ENCODE measurements at places on chromosomes 7 and 10.

DNA sequence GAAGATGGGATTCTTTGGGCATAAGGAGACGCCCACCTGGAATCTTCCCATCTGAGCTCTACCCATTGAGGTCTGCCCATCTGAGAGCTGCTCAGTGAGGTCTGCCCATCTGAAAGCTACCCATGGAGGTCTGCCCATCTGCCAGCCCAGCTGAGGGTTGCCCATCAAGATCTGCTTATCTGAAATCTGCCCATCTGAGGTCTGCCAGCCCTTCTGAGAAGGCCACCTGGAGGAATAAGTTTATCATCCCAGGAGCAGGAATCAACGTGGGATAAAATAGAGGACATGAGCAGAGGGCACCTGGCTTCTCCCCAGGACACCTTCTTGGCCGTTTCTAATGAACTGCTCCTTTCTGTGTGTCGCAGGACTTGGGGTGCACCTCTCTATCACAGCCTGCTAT, 35.3 kb upstream of the PDZD8 start:
- DNase-seq: no peak

DNA sequence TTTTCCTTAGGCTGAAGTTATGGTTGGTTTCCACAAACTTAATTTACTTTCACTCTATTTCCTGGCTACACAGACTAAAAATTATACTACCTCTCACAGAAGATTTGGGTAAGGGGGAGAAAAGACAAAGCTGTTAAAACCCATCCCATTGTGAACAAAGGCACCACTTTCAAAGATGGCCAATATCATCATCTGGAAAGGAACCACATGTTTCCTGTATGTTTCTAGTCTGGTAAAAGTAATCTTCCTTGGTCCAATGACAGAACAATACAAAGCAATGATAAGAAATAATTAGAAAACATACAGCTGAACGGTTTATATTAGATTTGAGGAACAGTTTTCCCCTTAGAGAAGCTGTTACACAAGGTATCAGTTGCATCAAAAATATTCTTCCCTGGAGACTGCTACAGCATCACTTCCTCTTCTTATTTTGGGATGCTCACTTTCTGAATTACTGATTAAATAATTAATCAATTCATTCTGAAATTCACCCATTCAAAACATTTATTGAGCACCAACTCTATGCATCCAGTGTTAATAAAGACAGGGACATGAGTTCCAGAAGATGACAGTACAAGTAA, 8.5 kb upstream of the SFR1 start:
- no peak for DNase-seq

DNA sequence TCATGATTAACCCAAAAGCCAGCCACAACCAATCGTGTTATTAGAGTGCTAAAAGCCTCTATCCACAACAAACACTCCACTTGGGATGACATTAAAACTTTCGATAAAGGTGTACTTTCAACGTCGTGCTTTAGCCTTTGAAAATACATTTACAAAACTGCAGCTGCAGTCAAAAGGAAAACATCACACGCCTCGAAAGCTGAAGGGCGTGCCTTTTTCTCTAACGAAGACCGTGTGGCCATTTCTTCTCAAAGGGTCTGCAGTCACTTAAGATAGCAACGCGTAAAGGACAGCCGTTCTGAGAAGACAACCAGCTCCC, 1.1 kb downstream of the ARHGAP12 start:
- DNase-seq: no peak

DNA sequence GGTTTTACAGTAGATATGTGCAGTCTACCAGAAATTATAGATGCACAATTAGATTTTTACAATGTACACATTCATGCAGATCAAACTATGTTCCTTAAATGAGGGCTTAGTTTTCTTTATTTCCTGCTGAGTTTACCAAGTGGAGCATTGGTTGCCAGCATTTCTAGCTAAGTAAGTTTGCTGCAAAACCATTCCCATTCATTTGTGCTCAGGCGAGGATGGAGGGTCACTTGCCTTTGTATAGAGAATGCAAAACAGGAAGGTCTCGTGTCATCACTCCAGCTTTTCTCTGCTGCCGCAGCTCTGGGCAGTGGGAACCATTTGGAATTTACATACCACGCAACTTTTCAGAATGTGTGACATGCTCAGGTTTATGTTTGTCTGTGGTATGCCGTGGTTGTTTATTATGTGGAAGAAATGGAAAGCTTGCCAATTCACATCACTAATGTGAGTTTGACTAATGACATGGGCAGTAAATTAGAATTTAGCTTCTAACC, 198.6 kb downstream of the TRIL start:
- peak; percentile 56 for DNase-seq

DNA sequence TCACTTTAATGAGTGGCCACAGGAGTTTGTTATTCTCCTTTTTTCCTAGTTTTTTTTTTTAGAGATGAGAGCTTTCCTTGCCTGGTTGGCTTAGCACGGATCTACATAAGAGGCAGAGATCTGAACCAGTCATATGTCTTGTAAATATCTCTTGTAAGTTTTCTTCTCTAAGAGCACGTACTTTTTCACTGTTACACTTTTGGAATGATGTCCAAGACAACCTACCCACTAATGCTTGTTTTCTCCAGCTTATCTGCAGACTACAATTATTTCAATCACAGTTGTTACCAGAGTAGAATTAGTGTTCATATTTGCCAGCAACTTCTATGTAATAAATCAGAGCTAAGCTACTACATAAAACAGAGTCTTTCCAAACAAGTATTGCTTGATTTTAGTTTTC, 444.6 kb downstream of the KCNMA1 start:
- no peak for DNase-seq

- DNase-seq: no peak
Observed at GRCh38 chr7:133165001-133165400, 83.1 kb upstream of the CHCHD3 start.

DNA sequence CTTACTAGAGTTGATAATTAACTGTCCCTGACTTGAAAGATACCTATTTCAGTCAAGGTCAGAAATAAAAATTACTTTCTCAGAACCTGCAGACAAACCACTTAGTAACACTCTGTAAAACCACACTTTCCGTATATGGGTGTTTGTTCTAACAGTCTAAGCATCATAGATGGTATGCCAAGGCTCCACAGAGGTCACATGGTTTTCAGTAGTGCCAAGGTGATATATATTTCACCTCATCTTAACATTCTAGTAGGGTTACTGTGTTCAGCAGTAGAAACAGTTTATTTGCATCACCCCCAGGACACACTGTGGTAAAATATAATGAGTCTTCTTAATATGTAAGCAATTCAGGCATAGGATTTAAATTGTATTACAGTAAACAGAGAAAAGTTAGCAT, 61.5 kb downstream of the KCND2 start:
- no peak for DNase-seq

DNA sequence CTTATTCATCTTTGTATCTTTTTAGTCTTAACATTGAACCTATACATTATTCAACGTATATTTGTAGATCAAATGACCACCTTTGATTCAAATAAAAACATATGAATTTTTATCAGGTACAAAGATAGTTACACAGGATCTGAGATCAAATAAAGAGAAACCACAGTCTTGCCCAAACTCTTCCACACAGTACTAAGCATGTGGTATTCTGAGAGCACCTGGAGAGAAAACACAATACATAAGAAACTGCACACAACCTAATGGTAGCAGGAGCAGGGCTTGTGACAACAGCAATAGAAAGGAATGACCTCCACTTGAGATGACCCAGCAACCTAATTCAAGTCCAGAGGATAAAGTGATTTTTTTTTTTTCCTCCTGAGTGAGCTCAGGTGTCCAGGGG, 6.5 kb upstream of the WASL start:
- DNase-seq: no peak

GRCh38 chr7:122290476-122290875, 14.1 kb downstream of the FEZF1 start:
- DNase-seq: no peak

GRCh38 chr10:112553315-112553714, 106.3 kb downstream of the VTI1A start:
- no peak for DNase-seq

- no peak for DNase-seq
Observed at GRCh38 chr7:4073750-4074149, 608.3 kb upstream of the FOXK1 start.

DNA sequence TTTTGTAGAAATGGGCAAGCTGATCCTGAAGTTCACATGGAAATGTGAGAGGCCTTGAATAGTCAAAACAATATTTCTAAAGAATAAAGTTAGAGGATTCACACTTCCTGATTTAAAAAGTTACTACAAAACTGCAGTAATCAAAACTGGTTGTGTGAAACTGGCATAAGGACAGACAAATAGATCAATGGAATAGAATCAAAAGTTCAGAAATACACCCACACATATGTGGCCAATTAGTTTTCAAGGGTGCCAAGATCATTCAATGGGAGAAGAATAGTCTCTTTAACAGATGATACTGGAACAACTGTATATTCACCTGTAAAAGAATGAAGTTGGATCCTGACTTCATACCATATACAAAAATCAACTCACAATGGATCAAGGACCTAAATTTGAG, 27.7 kb downstream of the DNAJC9 start:
- no peak for DNase-seq

- no peak for DNase-seq
Observed at GRCh38 chr10:79429751-79430150, 15.7 kb downstream of the ZCCHC24 start.

- peak; percentile 76 for DNase-seq
Observed at GRCh38 chr7:1081931-1082401, 5.9 kb upstream of the GPER1 start.

- no peak for DNase-seq
Observed at GRCh38 chr7:83119026-83119382, 43.7 kb downstream of the PCLO start.

All from fibroblast of lung (primary cell).